ENCODE measurements at places on chromosomes 7 and 10.

GRCh38 chr7:33066771-33067170 lies 4.2 kb upstream of the NT5C3A start:
- DNase-seq, result no peak

DNA sequence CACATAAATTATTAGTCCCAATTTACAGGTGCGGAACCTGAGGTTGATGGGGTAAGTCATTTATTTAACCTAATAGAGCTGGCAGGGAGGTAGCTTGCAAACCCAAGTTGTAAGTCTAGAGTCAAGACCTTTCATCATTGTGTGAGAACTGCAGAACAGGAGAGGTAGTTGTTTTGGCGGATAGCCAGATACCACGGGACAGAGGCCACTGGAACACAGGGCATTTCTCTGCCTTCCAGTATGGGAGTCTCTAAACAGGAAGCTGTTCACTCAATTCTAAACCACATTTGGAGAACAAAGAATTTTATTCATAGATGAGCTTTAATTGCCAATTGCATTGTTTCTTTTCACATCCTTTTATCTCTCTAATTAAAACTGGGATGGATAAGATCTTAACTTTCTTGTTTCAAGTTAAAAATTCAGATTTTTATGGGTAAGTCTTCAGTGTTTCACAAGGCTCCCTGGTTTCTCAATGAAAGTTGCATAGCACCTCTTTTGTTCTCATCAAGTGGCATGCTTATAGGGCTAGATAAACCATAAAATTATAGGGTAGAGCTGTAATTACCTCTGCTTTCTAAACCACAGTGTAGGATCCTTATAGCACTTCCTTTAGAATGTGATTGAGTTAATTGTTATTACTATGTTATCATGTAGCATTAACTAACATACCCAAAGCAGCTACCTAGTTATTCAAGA lies 489.0 kb downstream of the GATA3 start:
- no peak for DNase-seq

- peak; percentile 57 for DNase-seq
Measured at GRCh38 chr7:46933596-46933995, 648.3 kb downstream of the TNS3 start.

- DNase-seq, result no peak
Measured at GRCh38 chr7:148031811-148032210, 558.8 kb upstream of the C7orf33 start.

- no peak for DNase-seq
Measured at GRCh38 chr7:155878250-155878649, 66.0 kb upstream of the SHH start.

GRCh38 chr10:46033602-46034011 lies 3.2 kb upstream of the NCOA4 start:
- DNase-seq, result peak; percentile 78

Measured in GM03348 (cell line).